ENCODE measurements at places on chromosomes 7 and 10.

DNA sequence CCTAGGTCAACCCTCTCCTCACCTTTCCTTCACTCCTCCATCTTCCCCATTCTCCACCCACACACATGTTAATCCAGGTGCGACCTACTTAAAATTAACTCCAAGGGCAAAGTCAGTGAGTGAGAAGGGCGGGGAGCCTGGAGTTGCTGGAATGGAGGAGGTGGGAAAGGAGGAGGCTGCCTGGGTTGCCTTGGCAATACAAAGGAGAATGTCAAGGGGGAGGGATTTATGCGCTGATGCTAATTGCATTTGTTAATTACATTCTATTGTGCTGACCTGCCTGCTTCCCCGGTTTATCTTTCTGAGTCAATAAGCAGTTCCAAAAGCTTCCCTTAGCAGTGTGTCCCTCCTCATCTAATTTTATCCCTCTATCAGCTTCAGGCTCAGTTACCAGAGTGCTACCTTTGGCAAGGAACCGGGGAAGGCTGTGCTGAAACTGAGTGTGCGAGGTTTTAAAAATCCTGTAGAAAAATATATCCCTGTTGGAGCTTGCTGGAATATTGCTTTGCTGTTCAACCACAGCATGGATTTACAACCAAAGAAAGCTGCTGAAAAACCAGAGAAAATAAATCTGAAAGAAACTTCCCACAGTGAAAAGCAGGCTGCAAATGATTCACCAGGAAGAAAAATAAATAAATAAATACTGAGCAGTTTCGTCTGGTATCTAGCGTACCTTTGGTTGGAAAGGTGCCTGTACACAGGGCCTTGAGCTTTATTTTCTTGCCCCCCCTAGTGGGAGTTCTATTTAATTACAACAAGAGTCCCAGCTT lies 113.2 kb upstream of the DGKB start:
- peak; percentile 77 for DNase-seq

GRCh38 chr10:14686356-14686755 lies 88.3 kb downstream of the FAM107B start:
- no peak for DNase-seq

GRCh38 chr10:2201534-2202099 lies 464.3 kb upstream of the ADARB2 start:
- no peak for DNase-seq

DNA sequence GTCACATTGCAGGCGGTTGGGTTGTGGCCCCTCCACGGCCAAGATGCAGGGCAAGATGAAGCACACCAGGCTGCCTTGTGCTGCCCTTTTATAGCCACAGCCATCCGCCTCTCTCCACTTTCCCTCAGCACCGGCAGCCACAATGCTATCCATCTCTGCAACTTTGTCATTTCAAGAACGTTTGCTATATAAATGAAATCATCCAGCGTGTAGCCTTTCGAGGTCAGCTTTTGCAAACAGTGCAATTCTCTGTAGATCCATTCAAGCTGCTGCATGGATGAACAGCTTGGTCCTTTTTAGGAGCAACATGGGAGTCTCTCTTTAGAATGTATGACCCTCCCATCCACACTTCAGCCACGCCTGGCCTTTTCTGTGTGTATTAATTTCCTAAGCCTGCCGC lies 6.4 kb upstream of the IL15RA start:
- no peak for DNase-seq

DNA sequence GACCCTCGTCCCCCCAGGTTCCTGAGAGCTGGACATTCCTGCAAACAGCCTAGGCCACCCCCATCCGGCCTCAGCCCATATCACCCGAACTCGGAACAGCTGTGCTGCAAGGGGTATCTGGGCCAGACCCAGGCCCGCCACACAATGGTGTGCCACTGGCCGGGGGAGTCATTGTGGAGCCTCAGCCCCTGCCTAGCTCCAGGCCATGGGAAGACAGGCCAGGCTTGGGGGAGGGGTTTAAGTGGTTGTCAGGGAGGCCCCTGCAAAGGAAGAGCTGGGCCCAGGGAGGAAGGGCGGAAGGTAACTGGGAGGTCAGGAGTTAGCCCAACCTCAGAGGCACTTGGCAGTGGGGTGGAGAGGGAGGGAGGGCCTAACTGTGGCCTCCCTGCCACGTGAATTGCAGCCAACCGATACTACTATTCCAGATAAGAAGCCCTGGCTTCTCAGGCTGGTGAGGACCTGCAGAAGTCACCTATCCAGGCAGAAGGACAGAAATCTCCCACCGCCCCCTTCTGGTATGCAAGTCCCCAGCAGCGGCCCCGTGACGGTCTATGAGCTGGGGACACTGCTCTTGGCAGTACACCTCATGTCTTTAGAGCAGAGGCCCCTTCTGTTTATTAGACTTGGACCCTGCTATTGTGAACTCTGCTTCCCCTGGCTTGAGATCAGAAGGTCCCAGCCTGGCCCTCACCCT lies 26.8 kb downstream of the VSIR start:
- DNase-seq, result peak; percentile 98

DNA sequence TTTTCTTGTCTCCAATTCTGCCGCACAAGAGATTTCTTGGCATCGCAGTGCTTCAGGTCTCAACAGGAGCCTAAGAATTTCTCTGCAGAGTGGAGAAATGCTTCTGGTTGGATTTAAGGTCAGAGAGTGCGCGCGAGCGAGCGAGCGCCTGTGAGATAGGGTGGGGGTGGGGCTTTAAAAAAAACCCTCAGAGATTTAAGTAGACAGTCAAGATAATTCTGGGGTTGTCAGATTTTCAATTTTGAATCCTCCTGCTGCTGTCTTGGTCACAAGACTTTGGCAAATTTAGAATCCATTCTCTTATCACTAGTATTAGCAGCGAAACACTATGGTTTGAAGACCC lies 49.7 kb downstream of the CPEB3 start:
- no peak for DNase-seq

GRCh38 chr7:33798686-33799325 lies 106.5 kb upstream of the BMPER start:
- DNase-seq, result no peak

DNA sequence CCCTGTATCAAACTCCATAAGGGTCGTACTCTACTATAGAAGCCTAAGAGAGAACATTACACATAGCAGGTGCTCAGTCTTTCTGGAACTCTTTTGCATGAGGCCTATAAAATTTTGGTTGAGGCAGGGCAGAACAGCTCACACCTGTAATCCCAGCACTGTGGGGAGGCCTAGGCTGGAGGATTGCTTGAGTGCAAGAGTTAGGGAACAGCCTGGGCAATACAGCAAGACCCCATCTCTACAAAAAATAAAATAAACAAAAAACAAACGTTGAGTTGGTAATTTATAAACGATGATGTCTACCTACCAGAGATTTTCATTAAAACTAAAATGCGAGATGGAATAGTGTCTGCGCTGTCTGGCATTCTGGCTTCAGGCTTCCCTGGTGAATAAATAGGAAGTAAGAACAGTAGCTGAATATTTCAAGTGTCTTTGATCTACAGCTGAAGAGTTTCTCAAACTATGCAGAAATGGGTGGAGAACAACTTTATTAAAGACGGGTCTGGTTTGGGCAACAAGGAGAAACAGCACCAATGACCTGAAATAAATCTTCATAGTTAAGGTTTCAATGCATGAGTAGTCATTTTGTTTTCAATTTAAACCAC lies 774 bp downstream of the PON2 start:
- peak; percentile 18 for DNase-seq

DNA sequence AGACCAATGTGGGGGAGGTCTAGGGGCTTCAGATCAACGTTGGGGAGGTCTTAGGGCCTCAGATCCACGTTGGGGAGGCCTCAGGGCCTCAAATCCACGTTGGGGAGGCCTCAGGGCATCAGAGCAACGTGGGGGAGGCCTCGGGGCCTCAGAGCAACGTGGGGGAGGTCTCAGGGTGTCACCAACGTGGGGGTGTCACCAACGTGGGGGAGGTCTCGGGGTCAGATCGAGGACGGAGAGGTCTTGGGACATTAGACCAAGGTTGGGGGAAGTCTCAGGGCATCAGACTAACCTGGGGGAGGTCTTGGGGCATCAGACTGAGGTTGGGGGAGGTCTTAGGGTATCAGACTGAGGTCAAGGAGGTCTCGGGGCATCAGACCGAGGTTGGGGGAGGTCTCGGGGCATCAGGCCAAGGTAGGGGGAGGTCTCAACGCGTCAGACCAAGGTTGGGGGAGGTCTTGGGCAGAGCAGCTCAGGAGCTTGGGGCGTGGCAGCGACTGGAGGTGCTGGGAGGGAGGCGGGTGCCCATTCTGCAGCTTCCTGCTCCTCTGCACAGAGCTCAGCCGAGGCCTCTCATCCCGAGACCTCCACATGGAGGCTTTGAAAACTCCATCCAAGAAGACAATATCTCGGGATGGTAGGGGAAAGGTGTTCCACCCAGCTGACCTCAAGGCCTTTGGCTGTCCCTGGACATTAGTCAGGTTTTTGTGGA lies 159.8 kb downstream of the WDR37 start:
- no peak for DNase-seq

GRCh38 chr7:36160313-36160712 lies 7.3 kb downstream of the EEPD1 start:
- no peak for DNase-seq

- no peak for DNase-seq
These were observed 346.5 kb downstream of the TYW1 start for GRCh38 chr7:67343114-67343513.

DNA sequence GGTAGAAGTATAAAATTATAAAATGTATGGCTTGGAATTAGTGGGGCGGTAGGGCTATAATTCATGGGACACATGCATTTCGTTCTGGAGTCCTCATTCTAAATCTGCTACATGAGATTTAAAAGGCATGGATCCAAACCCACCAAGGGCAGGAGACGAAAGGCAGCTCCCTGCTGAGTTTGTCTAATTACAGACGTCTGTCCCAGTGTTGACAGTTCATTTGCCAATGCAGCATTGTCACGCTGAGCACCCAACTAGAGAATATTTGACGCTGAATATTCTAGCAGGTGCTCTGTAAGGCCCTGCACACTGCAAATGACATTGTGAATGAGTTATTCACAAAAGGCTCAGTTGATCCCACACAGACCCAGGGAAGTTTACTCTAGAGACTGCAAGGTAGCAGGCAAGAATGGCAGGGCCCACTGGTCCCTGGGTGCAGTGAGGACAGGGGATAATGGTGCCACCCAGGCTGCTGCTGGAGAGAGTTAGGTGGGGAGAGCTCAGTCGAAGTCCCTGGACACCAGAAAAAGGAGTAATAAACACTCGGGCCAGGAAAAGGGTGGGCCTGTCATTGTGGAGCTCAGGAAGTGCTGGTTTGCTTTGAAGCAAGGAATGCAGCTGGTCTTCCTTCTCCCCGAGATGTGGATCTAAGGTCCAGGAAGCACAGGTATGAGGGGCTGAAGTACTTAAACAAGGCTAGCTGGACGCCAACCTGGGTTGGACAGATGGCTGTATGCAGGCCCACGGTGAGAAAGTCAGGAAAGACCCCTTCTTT lies 75.0 kb upstream of the JCAD start:
- DNase-seq, result no peak

DNA sequence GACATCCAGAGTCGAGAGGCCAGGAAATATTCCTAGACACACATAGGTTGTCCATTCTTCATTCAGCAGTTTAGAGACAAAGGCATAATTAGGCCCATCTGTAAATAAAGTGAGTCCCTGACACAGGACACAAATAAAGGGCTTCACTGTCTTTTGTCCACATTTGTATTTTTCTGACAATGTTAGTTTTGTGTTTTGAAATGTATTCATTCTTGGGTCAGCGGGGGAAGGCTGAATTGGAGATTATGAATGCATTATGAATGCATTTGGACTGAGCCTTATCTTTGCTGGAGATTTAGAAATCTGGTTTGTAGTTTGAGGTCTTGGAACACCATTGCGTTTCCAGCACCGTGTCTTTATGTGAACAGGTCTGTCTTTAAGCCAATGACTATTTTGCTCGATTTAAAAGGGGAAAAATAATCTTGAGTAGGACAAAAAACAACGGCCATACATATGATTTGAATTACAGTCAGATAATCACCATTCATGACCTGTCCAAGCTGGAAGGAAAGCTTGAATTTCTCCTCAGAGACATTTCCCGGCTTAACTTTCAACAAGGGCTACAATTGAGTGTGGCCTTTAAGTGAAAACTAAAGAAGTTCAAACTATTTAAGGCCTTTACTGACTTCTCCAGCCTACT lies 334.8 kb downstream of the WDR11 start:
- no peak for DNase-seq

All from hematopoietic multipotent progenitor cell treated with erythropoietin and hydrocortisone succinate and interleukin-3 and kit ligand, for 8 days (in vitro differentiated cells).